Subcutaneous adipose tissue (tissue), 4 donors: ENCODE measurements at places on chromosomes 5 and 9. TPM values are rescaled to one million over a fixed set of nuclear protein-coding genes. Genes with fewer than 3 reads are reported as not detected.

The MRPS27 gene
- total RNA-seq = 42.7 TPM

The F2R gene
- 7.0 TPM for total RNA-seq

The SLC45A2 gene
- total RNA-seq = not detected

The LMAN2 gene
- total RNA-seq = 136 TPM

The COL5A1 gene
- 19.0 TPM for total RNA-seq

The INSL6 gene
- total RNA-seq = not detected

The LCN9 gene
- total RNA-seq = not detected

The SPATA6L gene
- 2.0 TPM for total RNA-seq

The LHX3 gene
- not detected for total RNA-seq

The TIMD4 gene
- total RNA-seq = 2.6 TPM

The TRIM36 gene
- 2.2 TPM for total RNA-seq

The SERF1A gene
- 13.6 TPM for total RNA-seq

The ABCA1 gene
- total RNA-seq = 101 TPM

The MED7 gene
- 13.8 TPM for total RNA-seq

The CEL gene
- not detected for total RNA-seq

The PTAR1 gene
- 83.6 TPM for total RNA-seq

The NUTM2F gene
- not detected for total RNA-seq

The NEUROG1 gene
- not detected for total RNA-seq

The CAPSL gene
- total RNA-seq = not detected

The PDCD1LG2 gene
- total RNA-seq = 3.8 TPM

The IER5L gene
- total RNA-seq = 5.1 TPM

The GFRA3 gene
- not detected for total RNA-seq

The TSSK1B gene
- not detected for total RNA-seq

The PCDHGA2 gene
- total RNA-seq = 6.5 TPM

The INSL4 gene
- not detected for total RNA-seq

The TMEM232 gene
- 4.2 TPM for total RNA-seq

The CERCAM gene
- 8.3 TPM for total RNA-seq

The PROB1 gene
- total RNA-seq = 0.16 TPM

The SNAPC3 gene
- total RNA-seq = 22.4 TPM

The BTNL8 gene
- not detected for total RNA-seq

The SPINK4 gene
- total RNA-seq = not detected

The MEIKIN gene
- 1.5 TPM for total RNA-seq

The CD74 gene
- 823 TPM for total RNA-seq

The LOX gene
- 111 TPM for total RNA-seq

The EIF4E1B gene
- not detected for total RNA-seq

The SLU7 gene
- 63.9 TPM for total RNA-seq
